ENCODE measurements at places on chromosomes 11 and 22.

DNA sequence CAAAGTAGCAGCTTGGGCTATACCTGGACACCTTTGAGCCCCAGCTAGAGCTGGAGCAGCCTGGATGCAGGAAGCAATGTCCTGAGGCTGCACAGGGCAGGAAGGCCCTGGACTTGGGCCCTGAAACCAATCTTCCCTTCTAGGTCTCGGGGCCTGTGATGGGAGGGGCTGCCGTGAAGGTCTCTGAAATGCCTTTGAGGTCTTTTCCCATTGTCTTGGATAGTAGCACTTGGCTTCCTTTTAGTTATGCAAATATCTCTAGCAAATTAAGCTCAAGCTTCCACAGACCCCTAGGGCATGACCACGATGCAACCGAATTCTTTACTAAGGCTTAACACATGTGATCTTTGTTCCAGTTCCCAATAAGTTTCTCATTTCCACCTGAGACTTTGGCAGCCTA is 40.0 kb downstream of the LINC01488 start:
- DNase-seq = no peak

- no peak for DNase-seq
Observed at GRCh38 chr22:37943136-37943824, 10.1 kb downstream of the C22orf23 start.

GRCh38 chr22:28183078-28183860 is 264.2 kb upstream of the PITPNB start:
- no peak for DNase-seq

DNA sequence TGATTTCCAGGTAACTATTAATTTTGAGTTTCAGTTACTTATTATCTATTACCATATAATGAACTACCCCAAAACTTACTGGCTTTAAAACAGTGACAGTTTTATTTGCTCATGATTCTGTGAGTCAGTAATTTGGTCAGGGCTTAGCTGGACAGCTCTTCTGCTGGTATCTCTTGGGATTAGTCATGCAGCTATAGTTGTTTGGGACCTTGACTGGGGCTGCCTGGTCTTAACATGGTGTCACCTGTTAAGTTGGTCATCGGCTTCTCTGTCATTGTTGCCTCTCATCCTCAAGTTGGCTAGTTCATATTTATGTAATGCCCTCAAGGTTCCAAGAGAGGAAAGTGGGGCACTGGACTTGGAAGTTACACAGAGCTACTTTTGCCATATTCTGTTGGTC is 177.5 kb downstream of the TMEM135 start:
- no peak for DNase-seq
